Activated CD8-positive, alpha-beta memory T cell treated with anti-CD3 and anti-CD28 coated beads for 4 hours (primary cell): ENCODE measurements at places on chromosomes 7 and 10.

DNA sequence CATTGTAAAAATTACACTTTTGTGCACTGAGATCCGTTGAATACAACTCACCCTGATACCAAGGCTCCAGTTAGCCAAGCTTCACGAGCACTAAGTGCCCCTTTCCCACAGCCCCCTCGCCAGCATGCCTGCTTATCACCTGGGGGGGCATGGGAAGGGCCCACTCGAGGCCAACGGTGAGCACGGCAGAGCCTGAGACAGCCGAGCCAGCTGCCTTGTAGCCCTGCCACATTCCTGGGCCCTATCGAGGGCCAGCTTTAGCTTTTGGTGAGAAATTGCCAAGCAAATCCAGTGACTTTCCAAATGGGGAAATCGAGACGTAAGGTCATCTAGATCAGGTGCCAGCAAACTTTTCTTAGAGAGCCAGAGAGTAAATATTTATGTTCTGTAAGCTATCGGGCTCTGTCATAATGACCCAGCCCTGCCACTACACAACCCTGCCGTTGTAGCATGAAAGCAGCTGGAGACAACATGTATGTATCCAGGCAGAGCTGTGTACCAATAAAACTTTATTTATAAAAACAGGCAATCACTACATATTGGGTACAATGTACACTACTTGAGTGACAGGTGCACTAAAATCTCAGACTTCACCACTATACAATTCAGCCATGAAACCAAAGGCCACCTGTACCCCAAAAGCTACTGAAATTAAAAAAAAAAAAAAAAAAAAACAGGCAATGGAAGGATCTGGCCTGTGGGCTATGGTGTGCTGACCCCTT, 83.6 kb downstream of the FAM53B start:
- no peak for DNase-seq

GRCh38 chr10:23075672-23076071, 19.7 kb upstream of the MSRB2 start:
- DNase-seq = no peak

DNA sequence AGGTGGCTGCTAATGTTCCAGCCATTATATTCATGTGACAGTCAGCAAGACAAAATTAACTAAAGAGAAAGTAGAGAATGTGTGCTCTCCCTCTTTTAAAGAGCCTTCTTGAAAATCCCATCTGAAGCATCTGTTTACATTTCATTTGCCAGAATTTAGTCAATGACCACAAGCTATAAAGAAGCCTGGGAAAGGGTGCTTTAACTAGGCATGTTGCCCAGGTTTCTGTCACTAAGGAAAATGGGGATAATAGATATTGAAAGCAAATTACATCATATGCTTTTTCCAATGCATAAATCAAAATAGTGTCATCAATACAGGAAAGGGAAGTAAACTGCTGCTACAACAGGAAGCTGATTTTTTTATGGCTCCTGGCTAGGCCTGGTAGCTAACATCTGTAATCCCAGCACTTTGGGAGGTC, 67.7 kb downstream of the ELAPOR2 start:
- no peak for DNase-seq

DNA sequence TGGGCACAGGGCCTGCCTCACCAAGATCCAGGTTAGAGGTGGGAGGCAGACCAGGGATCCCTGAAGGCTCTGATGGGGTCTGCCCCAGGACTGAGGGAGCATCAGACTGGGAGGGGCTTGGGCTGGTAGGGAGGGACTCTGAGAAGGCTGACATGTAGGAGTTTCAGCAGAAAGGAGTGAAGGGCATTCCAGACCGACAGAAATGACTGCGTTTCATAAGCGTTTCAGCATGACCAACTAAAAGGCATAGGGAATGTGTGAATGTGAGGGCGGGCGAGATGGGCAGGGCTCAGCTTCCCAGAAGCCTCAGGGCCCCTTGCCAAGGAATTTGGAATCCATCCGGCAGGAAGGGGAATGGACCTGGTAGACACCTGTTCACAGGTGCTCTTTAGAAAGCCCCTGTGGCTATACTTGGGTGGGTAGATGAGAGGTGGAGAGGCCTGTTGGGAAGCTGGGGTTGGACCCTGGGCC, 24.9 kb upstream of the SLC29A3 start:
- DNase-seq = no peak

DNA sequence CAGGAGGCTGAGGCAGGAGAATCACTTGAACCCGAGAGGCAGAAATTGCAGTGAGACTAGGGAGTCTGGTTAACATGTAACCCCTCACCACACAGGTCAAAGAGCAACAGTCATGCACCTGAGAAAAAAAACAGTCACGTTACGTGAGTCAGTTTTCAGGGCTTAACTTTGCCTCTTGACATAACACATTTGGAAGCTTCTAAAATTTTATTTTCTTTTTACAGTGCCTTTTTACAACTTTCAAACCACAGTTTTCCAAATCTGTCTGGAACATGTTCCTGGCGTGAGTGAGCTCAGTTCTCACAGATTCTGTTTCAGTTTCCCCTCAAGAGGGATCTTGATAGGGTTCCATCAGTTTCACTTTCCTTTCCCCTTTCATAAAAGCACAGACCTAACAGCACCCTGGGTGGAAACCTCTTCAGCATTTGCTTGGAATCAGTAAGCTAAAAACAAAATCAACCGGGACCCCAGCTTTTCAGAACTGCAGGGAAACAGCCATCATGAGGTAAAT, 4.4 kb downstream of the IFIT3 start:
- peak; percentile 23 for DNase-seq

DNA sequence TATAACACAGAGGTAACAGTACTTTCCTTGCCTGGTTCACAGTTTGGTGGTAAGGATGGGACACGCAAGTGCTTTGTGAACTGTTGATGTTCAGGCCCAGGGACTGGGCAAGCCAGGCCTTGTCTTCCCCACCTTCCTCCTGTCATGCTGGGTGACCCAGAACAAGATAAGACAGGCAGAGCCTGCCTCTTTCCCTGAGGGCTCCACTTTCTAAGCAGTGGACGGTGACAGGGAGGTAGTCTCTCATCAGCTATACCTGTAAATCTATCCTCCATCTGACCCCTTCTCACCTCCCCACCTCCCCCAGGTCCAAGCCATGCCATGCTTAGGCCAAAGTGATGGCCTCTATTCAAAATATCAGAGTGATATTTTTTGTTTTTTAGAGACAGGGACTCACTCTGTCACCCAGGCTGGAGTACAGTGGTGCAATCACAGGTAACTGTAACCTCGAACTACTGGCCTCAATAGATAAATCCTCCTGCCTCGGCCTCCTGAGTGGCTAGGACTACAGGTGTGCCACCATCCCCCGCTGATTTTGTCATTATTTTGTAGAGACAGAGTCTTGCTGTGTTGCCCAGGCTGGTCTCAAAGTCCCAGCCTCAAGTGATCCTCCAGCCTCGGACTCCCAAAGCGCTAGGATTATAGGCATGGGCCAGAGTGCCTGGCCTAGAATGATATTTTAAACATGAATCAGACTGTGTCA, 42.8 kb downstream of the PDLIM1 start:
- DNase-seq = no peak

DNA sequence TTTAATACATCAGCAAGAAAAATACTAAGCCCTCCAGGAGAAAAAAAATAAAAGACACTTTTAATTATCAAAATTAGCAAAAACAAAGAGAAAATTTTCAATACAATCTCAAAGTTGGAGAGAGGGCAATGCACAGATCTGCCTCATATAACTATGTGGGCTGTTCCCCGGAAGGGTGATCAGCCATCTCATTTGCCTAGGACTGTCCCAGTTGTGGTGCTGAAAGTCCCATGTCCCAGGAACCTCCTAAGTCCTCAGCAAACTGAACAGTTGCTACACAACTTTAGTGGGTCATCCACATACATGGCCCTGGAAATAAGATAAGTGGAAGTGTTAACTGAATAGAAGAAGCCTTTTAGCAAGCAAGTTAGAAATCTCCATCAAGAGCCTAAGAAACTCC, 14.4 kb downstream of the CFAP70 start:
- DNase-seq = no peak

- no peak for DNase-seq
Observed at GRCh38 chr10:126843299-126843934, 61.8 kb upstream of the DOCK1 start.

DNA sequence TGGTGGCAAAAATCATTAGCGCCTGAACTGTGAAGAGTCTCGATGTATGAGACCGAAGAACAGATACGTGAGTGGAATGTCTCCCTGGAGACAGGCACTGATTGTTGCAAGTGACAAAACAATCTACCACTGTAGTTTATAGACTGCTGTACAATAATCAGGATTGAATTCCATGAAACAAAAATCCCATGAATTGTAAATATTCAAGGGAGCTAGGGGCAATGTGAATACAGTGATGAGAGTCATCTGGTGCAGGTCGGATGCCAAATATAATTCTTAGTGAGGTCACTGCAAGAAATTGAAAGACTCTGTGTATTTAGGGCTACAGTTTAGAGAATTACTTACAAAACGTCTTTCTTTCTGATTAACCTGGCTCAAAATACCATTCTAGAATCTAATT, 594.4 kb upstream of the VSTM2A start:
- no peak for DNase-seq

DNA sequence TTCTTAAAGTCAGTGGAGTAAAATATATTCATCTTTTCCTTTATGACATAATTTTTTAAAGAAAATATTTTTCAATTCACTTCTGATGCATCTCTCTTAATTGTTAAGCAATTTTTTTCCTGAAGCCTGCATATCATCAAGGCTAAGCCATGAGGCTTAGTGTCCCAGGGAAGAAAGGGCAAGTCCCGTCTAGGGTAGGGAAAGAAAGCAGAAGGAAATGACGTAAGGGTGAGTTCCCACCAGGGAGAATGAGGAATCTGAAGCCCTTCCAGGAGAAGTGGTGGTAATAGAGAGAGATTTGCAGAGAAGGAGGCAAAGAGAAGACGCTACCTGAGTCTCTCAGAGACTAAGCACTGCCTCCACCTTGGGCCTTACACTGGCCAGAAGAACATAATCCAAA, 96.8 kb upstream of the NFE2L3 start:
- no peak for DNase-seq

- no peak for DNase-seq
Observed at GRCh38 chr7:136807598-136807997, 60.9 kb upstream of the CHRM2 start.

- DNase-seq = no peak
Observed at GRCh38 chr10:28951484-28951883, 274.2 kb downstream of the BAMBI start.

DNA sequence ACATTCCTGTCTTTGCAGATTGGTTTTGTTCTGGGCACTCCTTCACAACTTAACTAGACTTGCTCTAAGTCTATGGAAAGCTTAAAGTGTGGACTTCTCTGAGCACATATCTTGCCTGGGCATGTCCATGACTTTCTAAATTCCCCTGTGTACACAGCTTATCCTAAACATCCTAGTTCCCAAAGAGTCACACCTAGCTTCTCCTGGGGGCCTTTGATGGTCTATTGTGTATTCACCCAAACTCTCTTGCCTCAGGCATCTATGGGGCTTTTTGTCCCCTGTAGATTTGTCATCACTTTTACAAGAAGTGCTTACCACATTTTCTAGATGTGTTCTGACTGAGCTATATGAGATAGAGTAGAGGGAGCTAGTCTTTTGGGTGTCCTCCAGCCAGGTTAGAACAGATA, 12.2 kb upstream of the ZNF488 start:
- DNase-seq = no peak

GRCh38 chr7:100568896-100569844, 4.5 kb downstream of the SAP25 start:
- no peak for DNase-seq

DNA sequence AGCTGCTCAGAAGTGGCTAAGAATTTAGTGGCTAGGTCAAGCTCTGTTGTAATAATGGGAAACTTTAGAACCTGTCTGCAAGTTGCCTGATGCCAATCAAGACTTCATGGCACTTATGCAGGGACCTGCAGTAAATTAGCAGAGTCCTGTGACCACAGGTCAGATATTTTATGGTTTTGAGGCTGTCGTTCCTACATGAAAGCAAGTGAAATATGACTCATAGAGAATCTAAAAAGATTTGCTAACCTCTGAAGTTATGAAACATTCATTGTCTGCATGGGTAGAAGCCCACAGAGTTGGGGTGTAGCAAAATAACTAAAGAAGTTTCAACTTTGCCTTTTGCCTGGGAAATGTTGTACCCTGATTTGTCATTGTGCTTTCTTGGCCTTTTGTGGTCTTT, 32.3 kb downstream of the SLC39A12 start:
- no peak for DNase-seq

DNA sequence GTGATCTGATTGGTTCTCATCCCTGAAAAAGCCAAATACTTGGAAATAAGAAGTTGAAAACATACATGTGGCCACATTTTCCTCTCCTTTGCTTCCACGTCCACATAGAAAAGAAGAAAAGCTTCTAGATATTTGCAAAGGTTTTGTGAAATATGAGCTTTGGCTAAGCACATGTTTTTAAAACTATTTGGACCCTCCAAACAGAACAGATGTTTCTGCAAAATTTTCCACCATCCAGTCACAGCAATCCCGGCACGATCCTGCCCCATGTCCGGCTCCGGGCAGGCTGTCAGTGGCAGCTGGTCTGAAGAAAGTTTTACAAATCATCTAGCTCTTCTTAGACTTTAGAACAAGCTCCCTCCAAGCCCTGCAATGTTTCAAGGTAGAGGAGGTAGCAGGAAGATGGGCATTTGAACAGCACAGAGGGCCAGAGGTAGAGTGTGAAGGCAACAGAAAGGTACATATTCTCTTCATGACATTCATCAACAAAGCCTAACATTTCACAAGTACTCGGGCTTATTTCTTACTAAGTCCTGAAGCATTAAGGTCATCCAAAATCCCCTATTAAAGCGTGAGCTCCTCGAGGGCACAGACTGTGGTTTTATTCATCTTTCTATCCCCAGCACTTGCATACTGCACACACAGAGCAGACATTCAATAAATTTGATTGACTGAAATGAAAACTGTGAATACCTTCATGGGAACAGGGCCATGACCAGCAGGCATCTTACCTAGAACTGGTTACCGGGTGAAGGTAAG, 110.1 kb downstream of the JAZF1 start:
- no peak for DNase-seq

GRCh38 chr10:68047122-68047521, 28.0 kb downstream of the HERC4 start:
- no peak for DNase-seq
